Keratinocyte (primary cell): ENCODE measurements at places on chromosomes 7 and 10.

DNA sequence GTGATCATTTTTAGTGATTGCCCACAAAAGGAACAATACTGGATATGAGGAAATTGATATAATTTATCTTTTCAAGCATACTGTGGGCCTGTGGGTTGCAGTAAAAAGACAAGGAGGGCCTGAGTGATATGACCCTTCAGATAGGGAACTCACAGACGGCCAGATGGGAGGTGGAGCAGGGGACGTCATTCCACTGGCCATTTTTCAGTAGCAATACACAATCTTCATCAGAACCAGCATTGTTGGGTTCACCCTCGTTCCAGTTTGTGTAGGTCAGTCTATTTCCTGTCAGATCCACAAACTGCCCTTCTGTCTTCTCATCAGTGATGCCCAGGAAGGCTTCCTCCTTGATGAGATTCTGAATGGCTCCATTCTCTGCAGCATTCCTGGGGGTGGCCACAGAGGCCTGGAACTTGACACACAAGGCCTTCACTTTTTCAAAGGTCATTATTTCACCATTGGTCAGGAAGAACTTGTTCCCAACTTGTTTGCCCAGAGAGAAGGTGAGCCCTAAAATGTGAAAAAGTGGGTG, 4.5 kb downstream of the MBL2 start:
- no peak for DNase-seq

DNA sequence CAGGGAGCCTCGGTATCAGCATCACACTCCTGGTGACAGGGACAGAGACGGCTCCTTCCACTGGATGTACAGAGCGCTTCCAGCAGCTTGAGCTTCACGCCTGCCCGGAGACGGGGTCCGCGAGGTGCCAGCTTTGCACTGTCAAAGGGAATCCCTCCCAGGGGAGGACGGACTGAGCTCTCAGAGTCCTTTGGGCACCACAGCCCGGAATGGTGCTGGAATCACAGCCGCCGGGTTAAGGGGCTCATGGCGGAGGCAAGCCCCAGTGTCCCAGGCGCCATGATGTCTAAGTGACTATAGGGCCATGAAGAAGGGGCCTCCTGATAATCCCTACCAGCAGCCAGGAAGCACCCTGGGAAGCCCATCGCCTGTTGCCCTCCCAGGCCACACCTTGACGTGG, 41.4 kb downstream of the PTPRN2 start:
- no peak for DNase-seq

DNA sequence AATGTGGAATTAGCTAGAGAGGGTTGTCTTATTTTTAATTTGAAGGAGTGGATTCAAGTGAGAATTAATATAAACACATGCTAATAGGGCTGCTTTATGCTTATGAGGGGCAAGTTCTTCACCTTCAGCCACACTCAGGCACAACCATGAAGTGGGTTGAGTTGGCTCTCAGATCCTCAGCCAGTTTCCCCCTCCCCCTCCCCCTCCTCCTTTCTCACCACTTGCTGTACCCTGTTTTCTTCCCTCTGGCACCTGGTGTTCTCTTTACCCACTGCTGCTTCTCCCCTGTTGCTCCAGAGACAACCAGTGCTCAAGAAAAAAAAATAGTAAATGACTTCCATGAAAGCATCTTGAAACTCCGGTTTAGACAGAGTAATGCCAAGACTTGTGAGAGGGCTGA, 1083.3 kb downstream of the CNTNAP2 start:
- DNase-seq: no peak

DNA sequence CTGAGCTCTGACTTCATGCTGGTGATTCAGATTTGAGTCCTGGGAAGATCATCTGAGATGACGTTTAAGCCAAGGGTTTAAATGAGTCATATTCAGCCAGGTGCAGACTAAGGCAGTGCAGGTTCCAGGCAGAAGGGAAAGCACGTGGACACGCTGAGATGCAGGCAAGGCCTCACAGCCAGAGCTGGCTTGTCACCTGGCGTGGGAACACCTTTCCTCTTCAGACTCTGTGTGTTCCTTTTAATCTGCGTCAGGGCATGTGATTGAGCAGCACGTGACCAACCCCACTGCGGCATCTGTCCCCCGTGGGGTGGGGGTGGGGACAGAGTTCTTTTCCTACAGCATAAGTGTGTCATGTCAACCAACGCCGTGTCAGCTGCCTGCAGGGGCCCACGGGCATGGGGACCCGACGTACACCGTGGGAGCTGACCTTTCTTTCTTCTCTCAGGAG, 10.7 kb upstream of the IDI2 start:
- DNase-seq: no peak

DNA sequence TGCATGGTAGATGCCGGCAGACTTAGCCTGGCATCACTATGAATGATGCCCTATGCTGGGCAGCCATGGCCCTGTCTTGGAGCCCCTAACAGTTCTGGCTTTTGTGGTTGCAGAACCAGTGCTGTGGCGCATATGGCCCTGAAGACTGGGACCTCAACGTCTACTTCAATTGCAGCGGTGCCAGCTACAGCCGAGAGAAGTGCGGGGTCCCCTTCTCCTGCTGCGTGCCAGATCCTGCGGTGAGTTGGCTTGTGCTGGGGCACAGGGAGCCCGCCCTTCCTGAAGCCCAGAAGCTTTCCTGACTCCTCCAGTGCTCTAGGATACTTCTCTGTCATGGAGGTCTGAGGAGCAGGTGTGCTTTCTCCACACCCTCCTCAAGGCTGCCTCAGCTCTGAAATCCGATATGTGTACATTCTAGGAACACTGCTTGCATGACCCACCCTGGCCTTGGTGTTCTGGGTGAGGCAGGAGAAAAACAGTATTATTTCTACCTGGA, 25.6 kb upstream of the SH2D4B start:
- no peak for DNase-seq

DNA sequence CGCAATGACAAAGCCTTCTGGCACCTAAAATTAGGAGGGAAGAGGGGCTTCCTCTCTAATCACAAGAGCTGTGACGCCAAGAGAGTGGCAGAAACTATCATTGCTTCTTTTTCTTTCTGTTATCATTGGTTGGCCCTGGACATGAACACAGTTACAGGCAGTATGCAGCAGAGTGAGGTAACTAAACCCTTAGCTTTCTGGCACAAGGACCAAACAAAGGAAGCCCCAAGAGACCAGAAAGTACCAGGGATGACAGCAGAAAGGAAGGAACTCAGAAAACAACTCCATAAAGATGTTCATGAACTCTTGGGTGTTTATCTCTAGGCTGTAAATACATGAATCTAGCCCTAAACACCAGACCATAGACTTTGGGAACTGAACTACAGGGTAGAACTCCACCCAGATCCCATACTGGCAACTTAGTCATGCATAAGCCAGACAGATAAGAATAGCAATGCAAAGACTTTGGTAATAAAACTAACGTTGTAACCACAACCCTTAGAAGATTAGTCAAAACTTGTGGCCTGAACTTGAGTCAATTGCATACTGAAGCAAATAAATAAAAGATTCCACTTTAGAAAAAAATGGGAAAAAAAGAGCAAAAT, 195.7 kb upstream of the PTN start:
- no peak for DNase-seq
